ENCODE measurements at places on chromosomes 12 and 14. TPM values are rescaled to one million over a fixed set of nuclear protein-coding genes. Genes with fewer than 3 reads are reported as not detected.
A peak's percentile ranks its signal among the peaks of the same experiment; 100 is the strongest.

The SALL2 gene
- 4.3 TPM for polyA plus RNA-seq

The TEX22 gene
- 0.06 TPM for polyA plus RNA-seq

The OR4K17 gene
- polyA plus RNA-seq: not detected

The OTUB2 gene
- 0.70 TPM for polyA plus RNA-seq

The SLC5A8 gene
- polyA plus RNA-seq: not detected

The GPRC5D gene
- not detected for polyA plus RNA-seq

The PSMA3 gene
- polyA plus RNA-seq: 297 TPM

DNA sequence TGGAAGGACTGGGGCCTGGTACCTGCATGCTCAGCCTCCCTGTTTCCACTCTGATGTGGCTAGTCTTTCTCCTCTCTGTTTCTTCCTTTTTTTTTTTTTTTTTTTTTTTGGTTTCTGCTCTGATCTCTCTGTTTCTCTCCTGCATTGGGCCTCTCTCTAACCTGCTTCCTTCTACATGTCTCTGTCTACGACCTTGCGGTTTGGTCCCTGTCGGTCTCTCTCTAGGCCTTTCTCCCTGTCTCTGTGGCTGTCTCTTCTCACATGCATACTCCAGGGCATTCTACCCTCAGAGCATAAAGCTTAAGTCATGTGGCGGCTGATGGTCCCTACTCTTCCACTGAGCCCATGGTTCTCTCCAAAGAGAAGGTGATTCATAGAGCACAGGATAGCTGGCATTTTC, 1096.6 kb downstream of the BCL11B start:
- H3K4me1 ChIP-seq: no peaks in the 10 kb centered on the region
- DNase-seq: no peak
- no peaks in the 10 kb centered on the region for H3K27me3 ChIP-seq
- H3K4me3 ChIP-seq: no peak overlapping the region
- H3K27ac ChIP-seq: no peak overlapping the region

DNA sequence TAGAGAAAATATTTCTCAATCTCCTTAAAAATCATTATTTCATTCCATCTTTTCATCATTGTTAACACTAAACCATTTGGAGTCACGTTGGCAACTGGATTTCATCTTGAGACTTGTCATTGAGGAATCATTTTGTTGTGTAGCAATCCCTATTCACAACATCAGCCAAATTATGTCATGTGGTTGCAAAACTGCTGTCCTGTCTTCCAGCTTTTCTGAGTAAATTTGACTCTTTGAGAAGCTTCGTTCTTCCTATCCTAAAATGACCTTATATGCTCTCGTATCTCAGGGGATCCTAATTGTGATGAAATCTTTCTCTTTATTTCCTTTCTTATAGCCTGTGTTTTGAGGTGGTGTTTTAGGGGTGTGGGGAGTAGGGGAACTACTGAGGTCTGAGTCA, 30.6 kb upstream of the KICS2 start:
- no peaks in the 10 kb centered on the region for H3K27me3 ChIP-seq
- H3K36me3 ChIP-seq: no peaks in the 10 kb centered on the region
- H3K4me1 ChIP-seq: no peaks in the 10 kb centered on the region
- H3K27ac ChIP-seq: no peak overlapping the region
- no peak for DNase-seq
- no peak overlapping the region for H3K4me3 ChIP-seq

GRCh38 chr12:115261691-115262398, 577.9 kb upstream of the TBX3 start:
- no peaks in the 10 kb centered on the region for H3K27me3 ChIP-seq
- H3K27ac ChIP-seq: no peak overlapping the region
- H3K36me3 ChIP-seq: no peaks in the 10 kb centered on the region
- DNase-seq: no peak
- no peak overlapping the region for H3K4me3 ChIP-seq

DNA sequence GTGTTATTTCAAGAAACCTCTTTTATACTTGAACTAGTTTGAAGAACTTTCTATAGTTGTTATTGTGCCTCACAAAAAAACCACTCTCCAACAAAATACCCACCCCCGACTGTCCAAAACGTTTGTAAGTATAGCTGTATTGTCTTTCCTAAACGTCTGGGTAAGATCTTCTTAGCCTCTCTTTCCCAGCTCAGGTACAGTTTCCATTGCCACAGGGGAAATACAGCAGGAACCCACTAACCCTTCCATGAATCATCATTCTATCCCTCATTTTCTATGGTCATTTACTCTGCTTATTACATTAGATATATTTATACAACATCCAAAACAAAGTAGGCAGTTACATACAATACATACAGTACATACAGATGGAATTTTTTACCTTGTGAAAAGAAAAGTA, 70.8 kb downstream of the ZFC3H1 start:
- H3K4me3 ChIP-seq: no peak overlapping the region
- no peak overlapping the region for H3K27ac ChIP-seq
- peaks cover 27% of the 10 kb centered on the region for H3K27me3 ChIP-seq
- DNase-seq: no peak

DNA sequence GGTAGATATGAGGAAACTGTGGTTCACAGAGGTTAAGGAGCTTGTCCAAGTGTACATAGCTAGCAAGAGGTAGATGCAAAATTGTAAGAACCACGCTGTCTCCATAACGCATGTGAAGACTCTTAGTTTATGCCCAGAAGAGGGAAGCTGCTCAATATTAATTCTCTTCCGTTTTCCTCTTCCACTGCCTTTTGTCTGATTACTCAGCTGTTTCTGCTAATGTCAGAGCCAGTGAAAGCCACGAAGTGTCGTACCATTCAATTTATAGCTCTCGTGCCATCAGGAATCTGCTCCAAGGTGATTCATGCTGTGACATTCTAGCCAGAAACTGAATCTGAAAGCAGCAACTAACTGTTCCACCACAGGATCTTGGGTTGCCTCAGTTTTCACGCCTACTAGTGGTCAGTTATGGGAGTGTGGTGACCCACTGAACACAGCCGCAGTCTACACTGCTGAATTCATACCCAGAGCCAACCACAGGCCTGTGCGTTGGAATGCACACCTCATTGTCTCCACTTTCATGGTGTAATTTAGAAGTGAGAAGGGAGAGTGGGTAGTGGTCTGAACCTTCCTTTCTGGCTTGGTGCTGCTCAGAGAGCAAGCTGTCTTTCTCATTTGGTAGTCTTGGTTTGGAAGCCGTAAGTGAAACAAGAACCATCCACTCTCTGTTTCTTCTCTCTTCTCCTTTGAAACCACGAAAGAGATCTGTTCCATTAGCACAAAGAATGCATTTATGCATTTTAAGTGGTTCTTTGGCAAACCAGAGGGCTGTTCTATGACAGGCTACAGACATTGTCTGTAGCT, 74.2 kb upstream of the NAP1L1 start:
- no peaks in the 10 kb centered on the region for H3K27me3 ChIP-seq
- no peaks in the 10 kb centered on the region for H3K36me3 ChIP-seq
- H3K27ac ChIP-seq: no peak overlapping the region

DNA sequence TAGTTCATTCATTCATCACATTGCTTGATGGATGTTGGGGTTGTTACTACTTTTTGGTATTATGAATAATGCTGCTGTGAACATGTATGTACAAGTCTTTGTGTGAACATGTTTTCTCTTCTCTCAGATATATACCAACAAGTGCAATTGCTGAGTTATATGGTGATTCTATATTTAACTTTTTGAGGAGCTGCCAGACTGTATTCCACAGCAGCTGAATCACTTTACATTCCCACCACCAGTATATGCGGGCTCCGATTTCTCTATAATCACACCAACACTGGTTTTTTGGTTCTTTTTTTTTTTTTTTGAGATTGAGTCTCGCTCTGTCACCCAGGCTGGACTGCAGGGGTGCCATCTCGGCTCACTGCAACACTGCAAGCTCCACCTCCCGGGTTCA, 22.2 kb upstream of the PLEKHG6 start:
- H3K4me1 ChIP-seq: peaks cover 20% of the 10 kb centered on the region
- H3K4me3 ChIP-seq: no peak overlapping the region
- H3K27ac ChIP-seq: no peak overlapping the region
- H3K27me3 ChIP-seq: no peaks in the 10 kb centered on the region
- no peak for DNase-seq
- no peaks in the 10 kb centered on the region for H3K36me3 ChIP-seq

DNA sequence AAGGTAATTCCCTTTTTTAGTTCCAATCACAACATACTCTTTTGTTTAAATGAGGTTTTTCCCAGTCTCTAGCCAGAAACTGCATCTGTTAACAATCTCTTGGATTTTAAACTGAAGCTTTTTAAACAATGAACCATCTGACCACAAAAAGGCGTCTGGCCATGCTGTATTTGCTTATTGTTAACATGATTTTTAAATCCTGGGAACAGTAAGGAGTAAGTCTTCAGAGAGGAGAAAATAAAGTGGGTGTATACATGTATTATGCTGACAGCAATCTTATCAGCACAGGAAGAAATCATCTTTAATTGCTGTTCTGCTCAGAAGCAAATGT, 106.2 kb downstream of the DAAM1 start:
- no peak overlapping the region for H3K4me3 ChIP-seq
- H3K36me3 ChIP-seq: no peaks in the 10 kb centered on the region
- H3K27ac ChIP-seq: no peak overlapping the region
- peaks cover 12% of the 10 kb centered on the region for H3K4me1 ChIP-seq

GRCh38 chr12:22856178-22856577, 231.2 kb downstream of the ETNK1 start:
- no peaks in the 10 kb centered on the region for H3K36me3 ChIP-seq
- peak; percentile 42 for DNase-seq
- H3K4me3 ChIP-seq: no peak overlapping the region
- H3K27me3 ChIP-seq: no peaks in the 10 kb centered on the region
- H3K4me1 ChIP-seq: no peaks in the 10 kb centered on the region

GRCh38 chr14:57314396-57315089, 45.8 kb downstream of the AP5M1 start:
- no peaks in the 10 kb centered on the region for H3K36me3 ChIP-seq
- no peak overlapping the region for H3K27ac ChIP-seq
- DNase-seq: no peak
- no peaks in the 10 kb centered on the region for H3K4me1 ChIP-seq

DNA sequence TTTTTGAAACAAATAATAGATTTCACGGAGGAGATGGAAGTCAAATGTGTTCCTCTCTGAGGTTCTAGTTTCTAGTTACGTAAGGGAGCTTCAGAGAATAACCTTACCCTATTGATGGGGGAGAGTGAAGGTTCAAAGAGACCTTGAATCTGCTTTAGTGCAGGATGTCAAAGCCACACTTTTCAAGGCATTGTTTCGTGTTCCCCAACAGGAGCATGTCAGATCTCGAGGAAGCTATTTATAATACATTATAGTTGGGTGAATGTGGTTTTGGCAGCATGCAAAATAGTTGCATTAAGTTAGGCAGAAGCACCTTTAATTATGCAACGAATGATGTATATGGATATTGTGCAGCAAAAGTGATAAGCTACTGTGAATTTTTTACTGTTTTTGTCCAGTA, 614.9 kb downstream of the SLC16A7 start:
- no peaks in the 10 kb centered on the region for H3K4me1 ChIP-seq
- H3K27me3 ChIP-seq: no peaks in the 10 kb centered on the region
- no peaks in the 10 kb centered on the region for H3K36me3 ChIP-seq
- no peak overlapping the region for H3K4me3 ChIP-seq
- H3K27ac ChIP-seq: no peak overlapping the region

DNA sequence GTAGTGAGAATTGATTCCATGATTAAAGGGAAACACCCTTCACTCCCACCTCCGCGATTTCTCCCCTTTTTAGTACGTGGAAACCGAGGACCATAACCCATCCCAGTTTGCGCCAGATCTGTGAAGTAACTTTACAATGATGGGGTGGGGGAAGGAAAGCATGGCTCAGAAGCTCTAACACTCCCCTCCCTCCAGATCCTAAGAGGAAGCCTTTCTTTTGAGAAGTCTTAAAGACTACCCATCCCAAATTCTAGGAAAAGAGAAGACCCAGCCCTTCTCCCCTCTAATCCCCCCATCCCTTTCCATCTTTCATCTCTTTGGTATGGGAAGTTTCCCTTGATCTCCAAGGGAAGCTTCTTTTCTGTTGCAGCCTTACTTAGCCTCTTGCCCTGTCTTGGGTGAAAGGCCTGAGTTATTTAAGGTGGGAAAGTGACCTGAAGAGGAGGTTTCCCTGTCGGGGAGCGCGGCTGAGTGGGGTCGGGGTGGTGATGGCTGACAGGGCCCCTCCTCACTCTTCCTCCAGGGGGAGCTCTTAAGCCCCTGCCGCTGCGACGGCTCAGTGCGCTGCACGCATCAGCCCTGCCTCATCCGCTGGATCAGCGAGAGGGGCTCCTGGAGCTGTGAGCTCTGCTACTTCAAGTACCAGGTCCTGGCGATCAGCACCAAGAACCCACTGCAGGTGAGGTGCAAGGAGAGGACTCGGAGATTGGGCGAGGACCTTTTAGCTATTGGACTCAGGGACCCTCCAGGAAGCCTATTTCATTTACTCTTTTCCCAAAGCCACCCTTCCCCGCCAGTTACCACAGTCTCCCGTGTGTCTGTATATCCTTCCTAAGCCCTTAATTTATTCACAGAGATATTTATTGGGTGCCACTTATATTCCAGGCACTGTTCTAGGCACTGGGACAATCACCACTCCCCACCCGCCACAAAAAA, 1.8 kb downstream of the MARCHF9 start:
- no peak overlapping the region for H3K27ac ChIP-seq
- H3K36me3 ChIP-seq: no peaks in the 10 kb centered on the region
- H3K4me1 ChIP-seq: peaks cover 8% of the 10 kb centered on the region
- peaks cover 33% of the 10 kb centered on the region for H3K27me3 ChIP-seq
- no peak for DNase-seq
- no peak overlapping the region for H3K4me3 ChIP-seq

DNA sequence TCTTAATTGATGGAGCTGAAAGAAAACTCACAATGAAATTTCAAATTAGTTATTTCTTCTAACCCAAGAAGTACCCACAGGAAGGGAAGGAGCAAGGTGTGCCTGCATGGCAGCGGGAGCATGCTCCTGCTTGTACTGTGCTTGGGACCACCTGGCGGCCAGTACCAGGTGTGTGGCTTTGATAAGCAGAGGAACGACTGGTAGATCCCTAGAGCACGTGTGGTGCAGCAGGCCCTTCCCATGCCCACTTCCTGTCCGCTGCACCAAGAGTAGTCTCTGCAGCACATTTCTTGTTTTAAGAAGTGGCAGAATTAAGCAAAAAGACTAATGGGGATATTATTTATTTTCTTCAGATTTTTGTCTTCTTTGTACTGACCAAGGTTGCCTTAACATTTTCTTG, 122.3 kb upstream of the ATF1 start:
- DNase-seq: no peak
- no peak overlapping the region for H3K4me3 ChIP-seq
- peak overlapping the region; percentile 9 for H3K27ac ChIP-seq
- peaks cover 12% of the 10 kb centered on the region for H3K4me1 ChIP-seq
- H3K27me3 ChIP-seq: no peaks in the 10 kb centered on the region

DNA sequence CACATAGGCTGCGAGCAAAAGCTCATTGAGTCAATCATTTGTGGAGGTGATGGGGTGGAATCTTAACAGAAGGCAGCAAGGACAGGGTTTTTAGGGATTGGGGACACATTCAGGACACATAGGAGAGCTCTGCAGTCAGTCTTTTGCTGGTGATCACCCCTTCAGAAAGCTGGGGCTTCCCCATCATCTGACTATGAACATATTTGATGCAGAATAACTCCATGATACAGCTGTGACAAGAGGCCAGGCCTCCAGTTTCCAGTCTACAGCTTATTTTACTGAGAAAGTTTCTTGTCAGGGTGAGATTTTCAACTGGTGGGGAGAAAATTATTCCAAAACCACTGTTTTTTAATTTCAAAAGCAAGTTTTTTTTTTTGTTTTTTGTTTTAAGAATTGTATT, 134.2 kb downstream of the TMEM30B start:
- DNase-seq: no peak
- peak overlapping the region; percentile 84 for H3K27ac ChIP-seq
- H3K27me3 ChIP-seq: no peaks in the 10 kb centered on the region
- H3K4me3 ChIP-seq: no peak overlapping the region

- DNase-seq: no peak
- peaks cover 2% of the 10 kb centered on the region for H3K36me3 ChIP-seq
- no peaks in the 10 kb centered on the region for H3K27me3 ChIP-seq
- H3K27ac ChIP-seq: no peak overlapping the region
- H3K4me1 ChIP-seq: peaks cover 2% of the 10 kb centered on the region
Observed at GRCh38 chr14:105355850-105356604, 41.5 kb downstream of the PACS2 start.
